Kidney (tissue), 22 donors: ENCODE measurements at places on chromosomes 5 and 9. TPM values are rescaled to one million over a fixed set of nuclear protein-coding genes. Genes with fewer than 3 reads are reported as not detected.

- H3K4me3 ChIP-seq = no peak overlapping the region
- H3K4me1 ChIP-seq = no peaks in the 10 kb centered on the region
- no peaks in the 10 kb centered on the region for H3K27me3 ChIP-seq
Observed at GRCh38 chr5:82074950-82075349, 103.1 kb downstream of the ATG10 start.

GRCh38 chr9:136742591-136743391, at the start of gene LCN10:
TSS of gene LCN10 (minus strand) at chr9:136742940. CDS start at chr9:136742903, 37 bp downstream.
- no peak within 1 kb of the TSS for H3K27ac ChIP-seq
- H3K4me3 ChIP-seq = no peak within 1 kb of the TSS
- no peaks in the 10 kb centered on the region for H3K27me3 ChIP-seq

GRCh38 chr9:86413971-86414880, 60.0 kb upstream of the TUT7 start:
- H3K27me3 ChIP-seq = no peaks in the 10 kb centered on the region
- H3K4me3 ChIP-seq = no peak overlapping the region
- no peak overlapping the region for H3K27ac ChIP-seq

DNA sequence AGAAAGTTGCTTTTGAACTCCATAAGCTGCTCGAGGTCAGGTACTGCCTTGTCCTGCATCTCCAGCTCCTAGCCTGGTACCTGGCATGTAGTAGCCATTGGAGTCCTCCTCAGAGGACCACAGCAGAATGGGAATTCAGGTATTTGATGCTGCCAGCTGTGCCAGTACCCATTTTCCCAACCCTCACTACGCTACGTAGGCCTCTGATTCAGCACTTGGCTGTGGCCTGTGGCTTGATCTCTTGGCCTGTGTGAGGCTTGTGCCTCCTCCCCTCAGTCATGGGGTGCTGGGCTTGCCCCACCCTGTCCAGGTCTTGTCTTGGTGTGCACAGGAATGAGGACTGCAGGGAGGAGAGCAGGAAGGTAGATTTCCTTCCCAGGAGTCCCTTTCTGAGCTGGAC, 11.8 kb downstream of the OTULIN start:
- no peak overlapping the region for H3K27ac ChIP-seq
- peaks cover 13% of the 10 kb centered on the region for H3K36me3 ChIP-seq
- no peaks in the 10 kb centered on the region for H3K4me1 ChIP-seq

GRCh38 chr9:7944572-7944971, 145.0 kb upstream of the DMAC1 start:
- H3K27me3 ChIP-seq = no peaks in the 10 kb centered on the region
- no peak overlapping the region for H3K4me3 ChIP-seq
- no peak overlapping the region for H3K27ac ChIP-seq
- no peaks in the 10 kb centered on the region for H3K4me1 ChIP-seq
- DNase-seq = no peak
- H3K36me3 ChIP-seq = no peaks in the 10 kb centered on the region

DNA sequence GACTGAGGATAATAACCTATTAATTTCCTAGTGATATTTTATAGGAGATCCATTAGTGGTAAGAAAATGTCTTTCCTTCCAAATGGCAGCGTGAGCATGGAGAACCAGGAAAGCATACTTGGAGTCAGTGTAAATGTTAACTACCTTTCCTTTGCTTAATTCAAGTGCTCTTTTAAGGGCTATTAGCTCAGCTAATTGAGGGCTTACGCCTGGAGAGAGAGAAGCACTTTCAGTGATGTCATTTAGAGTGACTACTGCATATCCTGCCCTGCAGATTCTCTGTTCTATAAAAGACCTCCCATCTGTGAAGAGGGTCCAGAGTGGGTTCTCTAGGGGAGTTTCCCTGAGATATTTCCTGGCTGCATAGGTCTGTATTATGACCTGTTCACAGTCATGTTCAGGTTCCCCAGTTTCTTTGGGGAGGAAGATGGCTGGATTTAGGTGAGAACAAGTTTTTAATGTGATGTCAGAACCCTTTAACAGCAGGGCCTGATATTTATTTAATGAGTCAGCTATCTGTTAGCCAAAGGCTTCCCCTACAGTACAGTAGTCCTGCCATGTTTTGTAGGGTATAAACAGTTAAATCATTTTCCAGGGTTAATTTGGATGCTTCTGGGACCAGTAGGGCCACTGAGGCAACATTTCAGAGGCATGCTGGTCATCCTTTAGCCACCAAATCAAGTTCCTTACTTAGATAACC, 89.6 kb downstream of the TRIM36 start:
- H3K4me3 ChIP-seq = no peak overlapping the region
- H3K27me3 ChIP-seq = no peaks in the 10 kb centered on the region
- no peak for DNase-seq
- H3K4me1 ChIP-seq = no peaks in the 10 kb centered on the region
- H3K36me3 ChIP-seq = no peaks in the 10 kb centered on the region

DNA sequence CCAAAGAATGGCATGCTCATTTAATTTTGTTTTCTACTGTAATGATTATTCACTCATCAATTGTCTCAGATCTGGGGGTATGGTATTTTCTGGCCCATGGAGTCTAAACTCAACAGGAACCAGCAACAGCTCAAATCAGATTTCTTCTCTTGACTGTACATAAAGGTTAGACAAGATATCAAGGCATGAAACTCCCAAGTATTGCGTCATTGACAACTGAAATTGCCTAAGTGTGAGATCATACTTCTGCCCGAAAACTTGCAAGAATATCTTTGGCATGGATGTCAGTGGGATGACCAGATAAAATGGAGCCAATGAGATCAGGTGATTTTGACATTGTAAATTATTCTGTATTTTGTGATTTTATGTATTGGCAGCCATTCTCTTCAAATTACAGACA, 141.7 kb upstream of the STK32A start:
- no peak for DNase-seq
- H3K36me3 ChIP-seq = no peaks in the 10 kb centered on the region
- no peak overlapping the region for H3K27ac ChIP-seq

DNA sequence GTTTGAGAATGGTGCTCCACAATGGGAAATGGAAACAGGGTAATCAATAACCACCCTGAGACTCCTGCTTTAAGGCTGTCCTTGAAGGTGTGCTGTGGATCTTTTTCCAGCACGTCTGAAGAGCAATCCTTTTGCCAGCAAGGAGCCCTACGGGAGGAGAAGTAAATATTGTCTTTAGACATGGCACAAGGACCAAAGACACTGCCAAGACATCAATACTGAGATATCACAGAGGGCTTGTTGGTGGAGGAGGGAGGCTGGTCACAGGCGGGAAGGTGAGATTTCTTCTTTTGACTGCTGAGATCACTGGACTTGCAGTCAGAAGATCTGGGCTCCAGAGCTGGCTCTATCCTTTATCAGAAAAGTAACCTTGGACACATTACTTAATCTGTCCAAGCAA, 135.0 kb upstream of the ZNF462 start:
- H3K36me3 ChIP-seq = no peaks in the 10 kb centered on the region
- DNase-seq = no peak
- H3K27ac ChIP-seq = no peak overlapping the region
- H3K4me3 ChIP-seq = no peak overlapping the region
- no peaks in the 10 kb centered on the region for H3K4me1 ChIP-seq

PCDHA10 gene
- 7.6 TPM for total RNA-seq

RPS14 gene
- 1,504 TPM for total RNA-seq

C5orf46 gene
- total RNA-seq = not detected
